NCI-H2107 (cell line): ENCODE measurements at places on chromosomes 11 and 22.

GRCh38 chr22:44928711-44929358, 81.0 kb downstream of the PHF21B start:
- DNase-seq: no peak

DNA sequence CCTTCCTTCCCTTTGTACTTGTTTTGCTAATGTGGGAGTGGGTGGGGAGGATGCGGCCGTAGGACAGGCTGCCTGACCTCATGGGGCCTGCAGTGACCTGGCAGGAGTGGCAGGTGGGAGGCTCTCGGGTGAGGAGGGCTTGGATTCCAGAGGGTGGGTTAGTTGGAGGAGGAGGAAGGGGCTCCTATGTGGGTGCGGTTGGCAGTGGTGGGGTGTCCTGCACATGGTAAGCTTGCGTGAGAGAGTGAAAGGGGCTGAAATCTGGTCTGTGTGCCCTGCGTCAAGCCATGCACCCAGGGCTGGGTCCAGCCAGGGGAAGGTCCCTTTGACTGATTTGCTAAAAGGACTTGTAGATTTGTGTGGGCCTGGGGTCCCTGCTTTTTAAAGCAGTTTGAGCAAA, 90.7 kb upstream of the OR4B1 start:
- DNase-seq: no peak

DNA sequence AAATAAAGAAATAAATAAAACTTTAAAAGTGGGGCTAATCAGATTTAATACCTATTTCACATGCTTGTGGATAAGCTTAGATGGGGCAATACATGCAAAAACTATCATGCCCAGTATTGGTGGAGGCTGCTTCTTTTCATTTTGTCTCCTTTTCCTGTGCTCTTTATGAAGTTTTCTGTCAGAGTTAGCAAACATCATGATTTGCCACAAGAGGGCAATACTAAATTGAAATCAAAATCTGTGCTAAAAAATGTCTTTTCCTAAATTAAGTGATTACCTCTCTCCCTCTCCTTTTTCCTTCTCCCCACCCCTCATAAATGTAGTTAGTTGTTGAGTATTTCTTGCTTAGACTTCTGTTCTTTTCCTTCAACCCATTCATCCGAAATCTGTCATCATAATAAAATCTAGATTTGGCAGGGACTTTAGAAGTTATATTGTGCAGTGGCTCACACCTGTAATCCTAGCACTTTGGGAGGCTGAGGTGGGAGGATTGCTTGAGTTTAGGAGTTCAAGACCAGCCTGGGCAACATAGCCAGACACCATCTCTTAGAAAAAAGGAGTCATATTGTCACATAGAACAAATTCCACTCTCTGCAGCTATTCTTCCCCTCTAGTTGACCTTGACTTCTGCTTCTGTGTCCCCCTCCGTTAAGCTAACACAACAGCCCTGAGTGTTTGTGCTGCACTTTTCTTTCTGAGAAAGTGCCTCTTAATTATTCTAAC, 4.7 kb upstream of the ARHGAP42 start:
- DNase-seq: no peak

DNA sequence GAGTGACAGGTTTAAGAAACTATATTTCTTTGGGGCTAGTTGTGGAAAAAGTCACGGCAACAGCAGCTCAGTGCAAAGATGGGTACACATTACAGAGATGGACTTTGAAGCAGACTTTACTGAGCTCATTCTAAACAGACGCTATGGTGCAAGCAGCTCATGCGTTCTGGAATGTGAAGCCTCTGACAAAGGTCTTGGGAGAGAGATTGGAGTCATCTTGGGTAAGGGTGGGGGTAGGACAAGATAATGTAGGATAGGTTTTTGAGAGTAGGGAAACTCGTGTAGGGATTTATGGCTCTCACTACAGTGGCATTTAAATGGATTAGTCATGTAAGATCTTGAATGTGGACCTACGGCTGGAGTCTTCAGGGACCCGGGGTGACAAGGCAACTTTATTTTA, 36.2 kb upstream of the CLMP start:
- DNase-seq: no peak

DNA sequence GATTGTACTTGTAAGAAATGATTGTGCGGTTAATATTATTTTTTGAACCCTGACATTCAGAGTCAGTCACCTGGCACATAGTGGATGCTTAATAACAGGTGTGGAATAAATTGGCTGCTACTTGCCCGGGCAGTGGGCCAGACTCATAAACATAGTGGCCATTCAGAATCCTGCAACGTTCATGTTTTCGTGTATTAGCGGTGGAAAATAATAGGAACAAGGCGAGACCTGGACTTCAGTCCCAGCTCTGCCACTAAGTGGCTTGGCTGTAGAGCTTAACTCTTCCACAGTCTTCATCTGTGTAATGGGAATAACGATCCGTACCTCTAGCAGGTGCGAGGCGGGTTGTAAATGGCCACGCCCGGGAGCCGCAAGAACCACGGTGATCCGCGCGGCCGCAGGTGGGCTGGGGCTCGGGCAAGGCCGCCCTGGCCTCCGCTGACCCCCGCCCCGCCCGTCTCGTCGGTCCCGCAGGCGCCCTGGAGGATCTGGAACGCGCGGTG, 761 bp upstream of the TMEM25 start:
- no peak for DNase-seq

GRCh38 chr11:35293035-35293434, 126.3 kb downstream of the SLC1A2 start:
- no peak for DNase-seq

GRCh38 chr22:20978419-20978818, 3.7 kb upstream of the LZTR1 start:
- DNase-seq: no peak

- no peak for DNase-seq
Observed at GRCh38 chr22:22030493-22031182, 48.1 kb upstream of the TOP3B start.

DNA sequence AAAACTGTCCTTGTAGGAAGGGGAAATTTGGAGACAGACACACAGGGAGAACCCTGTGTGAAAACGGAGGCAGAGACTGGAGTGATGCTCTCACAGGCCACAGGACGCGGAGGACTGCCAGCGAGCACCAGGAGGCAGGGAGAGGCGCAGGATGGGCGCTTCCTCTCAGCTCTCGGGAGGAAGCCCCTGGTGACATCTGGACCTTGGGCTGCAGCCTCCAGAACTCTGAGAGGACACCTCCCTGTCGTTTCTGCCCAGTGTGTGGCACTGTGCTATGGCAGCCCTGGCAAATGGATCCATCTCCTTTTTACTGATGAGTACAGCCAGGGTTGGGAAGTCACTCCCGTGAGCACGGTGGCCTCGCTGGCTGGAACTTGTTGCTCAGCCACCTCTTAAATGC, 73.9 kb downstream of the LRRC32 start:
- DNase-seq: no peak

GRCh38 chr22:37457093-37457893, 28.9 kb downstream of the MFNG start:
- peak; percentile 22 for DNase-seq

GRCh38 chr11:111095327-111095726, 150.2 kb upstream of the POU2AF2 start:
- no peak for DNase-seq
